ENCODE measurements at places on chromosomes 1 and 21. TPM values are rescaled to one million over a fixed set of nuclear protein-coding genes. Genes with fewer than 3 reads are reported as not detected.

DNA sequence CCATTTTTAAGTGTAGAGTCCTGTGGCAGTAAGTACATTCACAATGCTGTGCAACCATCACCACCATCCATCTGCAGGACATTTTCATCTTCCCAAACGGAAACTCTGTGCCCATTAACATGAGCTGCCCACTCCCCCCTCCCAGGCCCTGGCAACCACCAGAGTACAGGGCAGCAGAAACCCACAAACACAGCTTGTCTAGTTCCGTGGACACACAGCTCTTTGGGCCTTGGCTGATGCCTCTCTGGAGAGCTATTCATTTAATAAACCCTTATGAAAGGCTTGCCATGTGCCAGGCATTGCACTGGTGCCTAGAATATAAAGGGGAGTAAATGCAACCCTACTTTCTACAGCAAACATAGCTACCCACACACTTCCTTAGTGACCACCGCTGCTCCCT, 28.0 kb downstream of the STUM start:
- H3K36me3 ChIP-seq: no peaks in the 10 kb centered on the region
- H3K27me3 ChIP-seq: no peaks in the 10 kb centered on the region
- DNase-seq: no peak
- no peaks in the 10 kb centered on the region for H3K4me1 ChIP-seq

DNA sequence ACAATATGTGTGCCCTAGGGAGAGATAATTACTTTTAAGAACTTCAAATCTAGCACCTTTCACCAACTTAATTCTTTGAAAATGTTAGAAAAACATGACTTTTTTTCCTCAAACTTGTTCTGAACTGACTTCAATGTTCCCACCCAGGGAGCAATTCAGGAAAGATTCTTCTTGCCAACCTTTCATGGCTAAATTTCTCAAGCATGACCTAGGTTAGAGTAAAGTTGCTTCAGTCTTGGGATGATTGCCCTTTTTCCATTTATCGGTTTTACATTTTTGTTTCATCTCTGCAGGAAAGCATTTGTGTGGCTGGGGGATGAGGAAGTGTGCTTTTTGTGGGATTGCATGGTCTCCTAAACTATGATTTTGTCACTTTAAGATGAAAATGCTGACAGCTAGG, 647.7 kb downstream of the LTN1 start:
- H3K4me1 ChIP-seq: no peaks in the 10 kb centered on the region
- H3K27ac ChIP-seq: no peak overlapping the region
- no peaks in the 10 kb centered on the region for H3K27me3 ChIP-seq
- H3K4me3 ChIP-seq: no peak overlapping the region
- no peak for DNase-seq

DNA sequence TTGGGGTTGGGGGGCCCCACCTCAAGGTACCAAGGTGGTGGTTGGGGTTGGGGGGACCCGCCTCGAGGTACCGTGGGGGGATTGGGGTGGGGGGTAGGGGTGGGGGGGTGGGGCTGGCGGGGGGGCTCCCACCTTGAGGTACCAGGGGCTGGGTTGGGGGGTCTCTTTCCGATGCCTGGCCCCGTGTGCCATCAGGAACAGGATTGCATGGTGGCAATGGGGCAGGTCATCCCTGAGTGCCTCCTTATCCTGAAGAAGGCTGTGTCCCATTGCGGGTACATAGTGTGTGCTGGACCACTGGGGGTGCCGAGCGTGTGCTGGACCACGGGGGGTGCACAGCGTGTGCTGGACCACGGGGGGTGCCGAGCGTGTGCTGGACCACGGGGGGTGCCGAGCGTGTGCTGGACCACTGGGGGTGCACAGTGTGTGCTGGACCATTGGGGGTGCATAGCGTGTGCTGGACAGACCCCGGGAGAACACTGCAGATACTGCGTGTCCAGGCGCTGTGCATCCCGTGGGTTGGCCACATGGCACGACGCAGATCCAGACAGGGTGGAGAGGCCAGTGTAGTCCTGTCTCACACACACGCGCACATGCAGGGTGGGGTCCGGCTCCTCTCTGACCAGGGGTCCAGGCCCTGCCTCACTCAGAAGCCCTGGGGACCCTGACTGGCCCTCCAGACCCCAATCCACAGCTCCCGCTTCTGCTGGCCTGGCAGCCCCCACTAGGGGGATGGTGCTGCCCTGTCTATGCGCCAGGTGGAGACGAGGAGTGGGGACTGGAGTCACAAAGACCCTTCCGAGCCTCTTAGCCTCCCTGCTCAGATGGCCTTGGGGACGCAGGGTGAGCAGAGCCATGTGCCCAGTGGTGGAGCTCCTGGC, 4.2 kb downstream of the SCNN1D start:
- H3K36me3 ChIP-seq: no peaks in the 10 kb centered on the region
- no peaks in the 10 kb centered on the region for H3K27me3 ChIP-seq
- no peak overlapping the region for H3K27ac ChIP-seq
- no peak overlapping the region for H3K4me3 ChIP-seq
- DNase-seq: no peak

OLFM3 gene
- total RNA-seq: not detected

GBP1 gene
- 58.0 TPM for total RNA-seq

GRCh38 chr1:208584167-208584755, 340.1 kb upstream of the PLXNA2 start:
- H3K4me3 ChIP-seq: no peak overlapping the region
- no peak for DNase-seq
- H3K27ac ChIP-seq: no peak overlapping the region

- H3K4me1 ChIP-seq: no peaks in the 10 kb centered on the region
- H3K27ac ChIP-seq: no peak overlapping the region
- no peaks in the 10 kb centered on the region for H3K27me3 ChIP-seq
- no peak overlapping the region for H3K4me3 ChIP-seq
- DNase-seq: no peak
Measured at GRCh38 chr1:245188403-245188802, 33.6 kb downstream of the KIF26B start.

DNA sequence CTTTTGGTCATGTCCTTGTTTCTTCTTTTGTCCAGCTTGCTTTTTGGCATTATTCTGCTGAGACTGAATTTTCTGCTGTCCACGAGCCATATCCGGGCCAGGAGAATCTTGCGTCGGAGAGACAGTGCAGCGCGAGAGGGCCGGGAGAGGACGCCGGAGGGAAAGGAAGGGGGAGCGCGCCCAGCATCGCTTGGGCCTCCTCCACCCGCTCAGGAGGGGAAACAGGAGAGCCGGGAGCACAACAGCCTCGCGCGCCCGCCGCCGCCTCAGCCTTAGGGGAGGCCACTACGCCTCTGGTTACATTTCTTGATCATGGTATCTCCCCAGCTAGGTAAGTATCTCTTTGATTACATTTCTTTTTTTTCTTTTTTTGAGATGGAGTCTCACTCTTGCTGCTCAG, 7.4 kb upstream of the DEGS1 start:
- H3K27me3 ChIP-seq: no peaks in the 10 kb centered on the region
- H3K27ac ChIP-seq: no peak overlapping the region
- DNase-seq: no peak
- H3K36me3 ChIP-seq: no peaks in the 10 kb centered on the region

SPRR2E gene
- not detected for total RNA-seq

- H3K4me1 ChIP-seq: no peaks in the 10 kb centered on the region
- no peaks in the 10 kb centered on the region for H3K27me3 ChIP-seq
- no peak for DNase-seq
- no peak overlapping the region for H3K4me3 ChIP-seq
- H3K27ac ChIP-seq: no peak overlapping the region
Measured at GRCh38 chr1:84356881-84357280, 41.4 kb upstream of the DNASE2B start.

KDF1 gene
- total RNA-seq: 10.8 TPM

CNR2 gene
- total RNA-seq: under 0.01 TPM

DNA sequence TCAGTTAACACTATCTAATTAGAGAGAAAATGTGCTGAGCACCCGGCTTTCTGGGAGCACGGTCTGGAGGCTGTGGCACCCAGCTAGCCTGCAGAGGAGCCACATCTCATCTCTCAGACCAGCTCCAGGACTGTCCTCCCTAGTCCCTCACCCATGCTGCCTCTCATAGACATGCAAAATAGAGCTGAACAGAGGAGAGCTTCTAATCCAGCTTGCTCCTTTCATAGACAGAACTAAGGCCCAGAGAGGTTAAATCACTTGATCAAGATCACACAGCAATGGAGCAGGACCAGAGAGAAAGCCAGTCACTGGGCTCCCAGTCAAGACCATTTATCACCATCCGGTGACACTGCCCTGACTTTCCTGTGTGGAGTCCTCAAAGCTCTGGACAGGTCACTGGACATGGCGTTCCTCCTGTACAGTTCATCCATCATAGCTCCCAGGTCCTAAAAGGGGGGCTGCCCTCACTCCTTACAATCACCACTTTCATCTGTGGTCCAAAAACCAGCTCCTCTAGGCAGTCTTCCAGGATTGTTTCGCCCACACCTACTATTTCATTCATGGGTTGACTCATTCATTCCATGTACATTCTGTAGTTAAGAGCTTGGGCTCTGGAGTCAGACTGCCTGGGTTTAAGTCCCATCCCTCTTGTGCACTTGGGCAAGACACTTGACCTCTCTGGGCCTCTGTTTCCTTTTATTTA, 8.8 kb upstream of the CAMK2N1 start:
- no peak overlapping the region for H3K4me3 ChIP-seq
- DNase-seq: no peak
- H3K27me3 ChIP-seq: no peaks in the 10 kb centered on the region
- no peaks in the 10 kb centered on the region for H3K4me1 ChIP-seq

CACNA1S gene
- not detected for total RNA-seq

ALDH9A1 gene
- total RNA-seq: 165 TPM

GRCh38 chr1:82507011-82507410, 706.3 kb downstream of the ADGRL2 start:
- H3K27me3 ChIP-seq: no peaks in the 10 kb centered on the region
- no peaks in the 10 kb centered on the region for H3K4me1 ChIP-seq
- no peak overlapping the region for H3K27ac ChIP-seq
- no peaks in the 10 kb centered on the region for H3K36me3 ChIP-seq
- no peak overlapping the region for H3K4me3 ChIP-seq

COL16A1 gene
- 55.2 TPM for total RNA-seq

DNA sequence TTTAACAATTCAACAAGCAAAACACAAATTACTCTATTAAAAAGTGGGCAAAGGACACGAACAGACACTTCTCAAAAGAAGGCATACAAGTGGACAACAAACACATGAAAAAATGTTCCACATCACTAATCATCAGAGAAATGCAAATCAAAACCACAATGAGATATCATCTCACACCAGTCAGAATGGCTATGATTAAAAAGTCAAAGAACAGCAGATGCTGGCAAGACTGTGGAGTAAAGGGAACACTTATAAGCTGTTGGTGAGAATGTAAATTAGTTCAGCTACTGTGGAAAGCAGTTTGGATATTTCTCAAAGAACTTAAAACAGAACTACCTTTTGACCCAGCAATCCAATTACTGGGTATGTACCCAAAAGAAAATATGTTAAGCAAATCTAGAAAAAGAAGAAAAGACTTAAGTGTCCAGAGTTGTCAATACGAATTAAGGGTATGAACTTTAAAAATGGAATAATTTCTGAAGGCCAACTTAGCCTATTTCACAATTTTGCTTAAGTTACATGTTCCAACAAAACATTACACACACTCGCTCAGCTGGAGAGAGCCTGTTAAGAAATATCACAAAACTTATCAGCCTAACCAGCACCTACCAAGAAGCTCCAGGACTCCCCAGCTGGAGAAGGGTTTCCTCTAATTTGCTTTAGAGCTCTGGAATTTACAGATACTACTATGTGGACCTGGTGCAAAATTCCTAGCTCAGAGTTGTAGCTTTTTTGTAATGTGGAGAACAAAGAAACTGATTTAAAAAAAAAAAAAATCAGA, 232.1 kb downstream of the DUSP10 start:
- no peak overlapping the region for H3K27ac ChIP-seq
- H3K36me3 ChIP-seq: no peaks in the 10 kb centered on the region

- H3K27ac ChIP-seq: no peak overlapping the region
- no peak overlapping the region for H3K4me3 ChIP-seq
- DNase-seq: no peak
- H3K4me1 ChIP-seq: no peaks in the 10 kb centered on the region
- no peaks in the 10 kb centered on the region for H3K36me3 ChIP-seq
- no peaks in the 10 kb centered on the region for H3K27me3 ChIP-seq
Measured at GRCh38 chr1:192439373-192440025, 122.7 kb downstream of the RGS21 start.

KCNJ9 gene
- not detected for total RNA-seq

DNA sequence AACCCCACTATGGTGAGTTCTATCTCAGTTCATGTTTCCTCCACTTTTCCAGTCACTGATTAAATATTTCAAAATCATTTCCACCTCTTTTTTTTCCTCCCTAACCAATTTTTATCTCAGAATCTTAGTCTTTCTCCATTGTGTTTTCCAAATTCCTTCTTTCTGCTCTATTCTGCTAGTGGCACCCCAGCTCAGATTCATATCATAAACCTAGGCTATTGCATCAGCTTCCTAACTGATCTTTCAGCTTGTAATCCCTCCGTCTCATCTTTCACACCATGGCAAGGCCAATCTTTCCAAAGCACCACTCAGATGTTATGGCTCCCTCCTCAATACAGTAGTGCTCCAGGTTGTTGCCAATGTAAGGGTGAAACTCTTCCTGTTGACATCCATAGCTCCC, 631.9 kb downstream of the PLPP3 start:
- H3K4me3 ChIP-seq: no peak overlapping the region
- H3K4me1 ChIP-seq: no peaks in the 10 kb centered on the region
- no peaks in the 10 kb centered on the region for H3K36me3 ChIP-seq
- no peak for DNase-seq

DNA sequence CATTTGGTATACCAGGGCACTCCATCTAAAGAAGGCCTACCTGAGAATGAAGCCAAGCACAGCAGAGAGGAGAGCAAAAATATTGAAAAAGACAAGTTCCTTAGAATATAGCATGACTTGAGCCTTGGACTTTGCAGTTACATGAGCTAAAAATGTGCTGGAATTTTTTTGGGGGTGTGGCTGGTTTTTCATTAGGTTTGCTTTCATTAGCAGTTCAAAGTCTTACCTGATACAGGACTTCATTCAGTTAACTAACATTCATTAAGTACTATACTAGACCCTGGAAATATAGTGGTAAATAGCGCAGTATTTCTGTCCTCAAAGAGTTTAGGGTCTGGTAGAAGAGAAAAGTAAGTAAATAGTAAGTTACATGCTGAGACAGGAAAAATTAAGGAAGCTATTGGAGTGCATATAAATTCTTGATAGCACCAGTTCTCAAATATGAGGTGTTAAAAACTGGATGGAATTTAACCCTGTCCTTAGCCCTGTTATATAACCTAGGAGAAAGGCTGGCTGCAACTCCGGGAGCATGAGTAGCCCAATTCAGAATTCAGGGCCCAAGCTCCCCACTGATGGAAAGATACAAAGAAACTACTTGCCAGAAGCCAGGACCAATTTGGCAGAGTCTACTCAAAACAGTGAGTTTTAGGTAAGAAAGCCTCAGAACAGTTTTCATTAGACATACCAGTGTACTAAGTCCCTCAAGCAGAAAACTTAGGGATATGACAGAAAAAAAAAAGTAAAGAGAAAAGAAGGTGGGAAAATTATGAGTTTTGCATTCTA, 3.1 kb upstream of the DOCK7 start:
- H3K36me3 ChIP-seq: no peaks in the 10 kb centered on the region
- no peaks in the 10 kb centered on the region for H3K4me1 ChIP-seq
- no peak overlapping the region for H3K4me3 ChIP-seq

GRCh38 chr21:45858180-45858579, 123.4 kb upstream of the COL6A1 start:
- H3K36me3 ChIP-seq: no peaks in the 10 kb centered on the region
- H3K4me1 ChIP-seq: no peaks in the 10 kb centered on the region
- H3K4me3 ChIP-seq: no peak overlapping the region
- H3K27me3 ChIP-seq: peaks cover 10% of the 10 kb centered on the region
- no peak overlapping the region for H3K27ac ChIP-seq
- no peak for DNase-seq
